Tongue (tissue), 3 donors: ENCODE measurements at places on chromosomes 13 and 19.

GRCh38 chr13:113996081-113996911 lies 22.4 kb upstream of the C13orf46 start:
- DNase-seq, result no peak

- DNase-seq, result no peak
Measured at GRCh38 chr19:5178841-5179240, 161.8 kb downstream of the PTPRS start.

GRCh38 chr13:79740991-79741390 lies 260.0 kb downstream of the NDFIP2 start:
- DNase-seq, result peak; percentile 68

DNA sequence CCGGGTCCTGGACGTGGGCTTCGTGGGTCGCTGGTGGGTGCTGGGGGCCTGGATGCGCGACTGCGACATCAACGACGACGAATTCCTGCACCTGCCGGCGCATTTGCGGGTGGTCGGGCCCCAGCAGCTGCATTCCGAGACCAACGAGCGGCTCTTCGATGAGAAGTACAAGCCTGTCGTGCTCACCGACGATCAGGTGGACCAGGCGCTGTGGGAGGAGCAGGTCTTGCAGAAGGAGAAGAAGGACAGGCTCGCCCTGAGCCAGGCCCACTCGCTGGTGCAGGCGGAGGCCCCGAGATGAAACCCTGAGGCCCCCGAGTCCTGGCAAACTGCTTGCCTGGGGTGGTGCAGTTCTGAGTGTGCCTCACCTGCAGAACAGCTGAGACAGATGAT lies 787 bp downstream of the TIMM29 start:
- DNase-seq, result no peak

- peak; percentile 72 for DNase-seq
Measured at GRCh38 chr19:3398114-3398899, 31.9 kb downstream of the NFIC start.

DNA sequence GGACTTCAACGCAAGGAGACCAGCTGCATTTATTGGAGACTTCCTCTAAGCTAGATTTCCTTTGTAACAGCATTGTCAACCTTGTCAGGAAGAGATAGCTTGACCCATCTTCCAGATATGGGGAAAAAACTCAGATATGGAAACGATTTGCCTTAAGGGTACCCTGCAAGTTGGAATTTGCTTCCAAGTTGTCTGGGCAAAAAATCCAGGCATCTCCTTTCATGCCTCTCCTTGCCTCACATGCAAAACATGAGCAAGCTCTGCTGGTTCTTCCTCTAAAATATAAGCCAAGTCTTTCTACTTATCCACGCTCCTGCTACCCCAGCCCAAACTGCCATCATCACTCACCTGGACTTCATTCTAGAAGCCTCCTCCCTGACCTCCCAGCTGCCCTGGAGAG lies 6.4 kb upstream of the DNMT1 start:
- DNase-seq, result no peak

GRCh38 chr19:7250057-7250596 lies 44.1 kb downstream of the INSR start:
- no peak for DNase-seq

DNA sequence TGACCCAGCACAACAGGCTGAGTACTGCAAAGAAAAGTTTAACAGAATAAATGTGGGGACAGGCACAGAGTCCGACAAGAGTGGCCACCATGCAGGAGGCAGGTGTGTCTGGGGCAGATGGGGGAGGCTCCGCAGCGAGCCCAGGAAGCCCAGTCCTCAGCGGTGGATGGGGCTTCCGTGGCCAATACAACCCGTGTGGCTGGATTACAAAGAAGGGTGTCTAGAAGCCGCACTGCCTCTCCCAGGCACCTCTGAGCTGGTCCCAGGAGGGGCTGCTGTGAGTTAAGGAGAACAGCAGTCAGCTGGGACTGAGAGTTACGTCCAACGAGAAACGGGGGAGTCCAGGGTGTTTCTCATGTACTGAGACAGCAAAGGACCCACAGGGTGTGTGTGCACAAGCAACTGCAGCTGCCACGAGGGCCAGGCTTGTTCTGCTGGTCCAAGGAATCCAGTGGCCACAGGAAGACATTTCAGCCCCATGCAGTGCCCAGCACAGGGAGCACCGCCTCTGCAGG lies 70.2 kb downstream of the SPACA7 start:
- no peak for DNase-seq

DNA sequence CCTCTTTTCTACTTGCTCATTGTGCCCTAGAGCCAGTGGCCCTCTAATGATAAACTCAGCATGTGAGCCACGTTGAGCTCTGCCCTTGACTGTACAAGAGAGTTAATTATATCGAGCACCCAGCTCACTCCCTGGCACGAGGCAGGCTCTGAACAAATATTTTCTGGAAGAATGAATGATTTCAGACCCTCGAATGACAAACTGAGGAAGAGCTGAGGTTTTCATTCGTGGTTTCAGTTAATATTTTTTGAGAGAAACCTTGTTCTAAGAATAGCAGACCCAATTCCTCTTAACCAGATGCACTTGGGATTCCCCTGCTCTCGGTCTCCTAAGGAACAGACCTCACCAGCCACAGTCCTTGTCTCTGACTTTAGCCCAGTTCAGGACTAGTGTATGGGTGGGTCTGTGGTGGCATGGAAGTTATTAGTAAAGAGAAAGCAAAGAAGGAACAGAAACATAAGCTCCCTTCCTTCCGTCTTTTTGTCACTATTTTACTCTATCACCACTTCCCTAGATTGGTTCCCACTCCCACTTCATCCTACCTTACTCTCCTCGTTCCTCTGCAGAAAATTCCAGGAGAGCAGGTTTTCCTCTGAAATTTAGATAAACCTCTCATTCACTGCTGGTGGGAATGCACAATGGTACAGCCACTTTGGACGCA lies 22.1 kb upstream of the WDFY2 start:
- DNase-seq, result no peak

GRCh38 chr19:14375582-14376291 lies 5.5 kb upstream of the ADGRE5 start:
- DNase-seq, result peak; percentile 87

GRCh38 chr13:40922437-40923040 lies 96.6 kb downstream of the ELF1 start:
- peak; percentile 18 for DNase-seq

GRCh38 chr13:65966991-65967451 lies 1263.1 kb downstream of the PCDH9 start:
- DNase-seq, result peak; percentile 4

- DNase-seq, result no peak
Measured at GRCh38 chr13:47027780-47028437, 131.1 kb upstream of the HTR2A start.

- no peak for DNase-seq
Measured at GRCh38 chr19:43662487-43662886, 7.5 kb downstream of the PLAUR start.

- DNase-seq, result no peak
Measured at GRCh38 chr19:29497241-29497640, 28.6 kb upstream of the VSTM2B start.

DNA sequence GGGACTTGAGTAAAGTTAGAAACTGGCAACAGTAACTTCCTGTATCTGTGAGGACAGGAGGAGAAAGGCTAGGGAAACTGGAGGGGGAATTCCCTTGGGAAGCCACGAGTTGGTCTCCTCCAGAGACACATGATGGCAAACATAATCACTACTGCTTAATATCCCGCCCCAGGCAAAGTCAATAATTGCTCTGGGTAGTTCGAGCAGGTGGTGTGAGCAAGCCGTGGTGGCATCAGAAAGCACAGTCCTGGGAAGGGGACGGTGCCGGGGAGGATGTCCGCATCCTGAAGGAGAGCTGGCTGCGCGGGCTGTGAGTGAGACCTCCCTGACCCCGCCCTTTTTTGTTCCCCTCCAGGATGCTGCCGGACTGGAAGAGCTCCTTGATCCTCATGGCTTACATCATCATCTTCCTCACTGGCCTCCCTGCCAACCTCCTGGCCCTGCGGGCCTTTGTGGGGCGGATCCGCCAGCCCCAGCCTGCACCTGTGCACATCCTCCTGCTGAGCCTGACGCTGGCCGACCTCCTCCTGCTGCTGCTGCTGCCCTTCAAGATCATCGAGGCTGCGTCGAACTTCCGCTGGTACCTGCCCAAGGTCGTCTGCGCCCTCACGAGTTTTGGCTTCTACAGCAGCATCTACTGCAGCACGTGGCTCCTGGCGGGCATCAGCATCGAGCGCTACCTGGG lies 1.4 kb downstream of the FFAR2 start:
- no peak for DNase-seq

GRCh38 chr13:66520511-66521355 lies 709.4 kb downstream of the PCDH9 start:
- DNase-seq, result no peak

- no peak for DNase-seq
Measured at GRCh38 chr19:41876847-41877832, at the start of gene CD79A. Gene CD79A (plus strand): TSS chr19:41877279. CDS start chr19:41877305, 26 bp downstream.

GRCh38 chr19:38043649-38044144 lies 136.7 kb downstream of the SIPA1L3 start:
- DNase-seq, result no peak

GRCh38 chr19:10761443-10762250 lies 43.8 kb downstream of the DNM2 start:
- DNase-seq, result no peak

DNA sequence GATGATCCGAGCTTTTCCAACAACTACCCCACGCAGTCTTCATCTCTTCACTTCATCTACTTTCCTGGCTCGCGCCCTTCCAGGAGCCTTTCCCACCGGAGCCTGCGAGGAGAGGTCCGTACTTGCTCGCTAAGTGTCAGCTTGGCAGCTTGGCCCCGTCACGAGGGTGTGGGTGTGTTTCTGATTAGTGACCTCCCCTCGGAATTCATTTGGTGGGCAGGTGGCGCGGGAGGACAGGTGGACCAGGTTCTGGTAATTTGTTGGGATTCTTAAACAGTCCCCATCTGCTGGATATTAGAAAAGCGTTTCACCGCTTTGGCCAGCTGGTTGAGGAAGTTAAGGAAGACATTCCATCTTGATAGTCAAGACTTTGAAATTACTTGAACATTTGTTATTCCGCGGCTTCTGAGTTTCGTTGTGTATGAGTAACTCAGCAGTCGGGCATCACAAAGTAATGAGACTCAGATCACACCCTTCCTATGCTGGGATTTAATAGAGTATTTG lies 515 bp downstream of the UFM1 start:
- DNase-seq, result peak; percentile 82

- no peak for DNase-seq
Measured at GRCh38 chr13:98406971-98407370, 169.9 kb downstream of the STK24 start.

- DNase-seq, result peak; percentile 82
Measured at GRCh38 chr19:4636151-4636717, 3.1 kb upstream of the TNFAIP8L1 start.

- DNase-seq, result no peak
Measured at GRCh38 chr13:52385870-52386269, 20.1 kb downstream of the THSD1 start.

DNA sequence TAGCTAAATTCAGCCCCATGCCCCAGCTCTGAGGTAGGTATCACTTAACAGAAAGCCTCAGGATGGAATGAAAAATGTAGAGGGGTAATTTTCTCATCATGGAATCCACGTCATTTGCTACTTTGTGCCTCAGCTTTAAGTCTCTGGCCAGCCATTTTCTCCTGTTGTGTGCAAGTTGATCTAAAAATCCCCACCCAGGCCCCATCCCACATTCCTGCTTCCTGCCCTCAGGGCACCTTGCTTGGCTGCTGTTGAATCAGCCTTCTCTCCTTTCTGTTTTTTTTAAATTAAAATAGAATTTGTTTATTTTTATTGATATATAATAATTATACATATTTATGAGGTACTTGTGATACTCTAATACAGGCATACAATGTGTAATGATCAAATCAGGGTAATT lies 179.9 kb upstream of the TSHZ3 start:
- no peak for DNase-seq

GRCh38 chr19:12969292-12969988 lies at the start of gene DAND5:
Gene DAND5 (plus strand): TSS chr19:12969576. CDS start chr19:12969661, 85 bp downstream.
- no peak for DNase-seq

GRCh38 chr19:1540365-1540925 lies 16.6 kb downstream of the PLK5 start:
- DNase-seq, result peak; percentile 72

DNA sequence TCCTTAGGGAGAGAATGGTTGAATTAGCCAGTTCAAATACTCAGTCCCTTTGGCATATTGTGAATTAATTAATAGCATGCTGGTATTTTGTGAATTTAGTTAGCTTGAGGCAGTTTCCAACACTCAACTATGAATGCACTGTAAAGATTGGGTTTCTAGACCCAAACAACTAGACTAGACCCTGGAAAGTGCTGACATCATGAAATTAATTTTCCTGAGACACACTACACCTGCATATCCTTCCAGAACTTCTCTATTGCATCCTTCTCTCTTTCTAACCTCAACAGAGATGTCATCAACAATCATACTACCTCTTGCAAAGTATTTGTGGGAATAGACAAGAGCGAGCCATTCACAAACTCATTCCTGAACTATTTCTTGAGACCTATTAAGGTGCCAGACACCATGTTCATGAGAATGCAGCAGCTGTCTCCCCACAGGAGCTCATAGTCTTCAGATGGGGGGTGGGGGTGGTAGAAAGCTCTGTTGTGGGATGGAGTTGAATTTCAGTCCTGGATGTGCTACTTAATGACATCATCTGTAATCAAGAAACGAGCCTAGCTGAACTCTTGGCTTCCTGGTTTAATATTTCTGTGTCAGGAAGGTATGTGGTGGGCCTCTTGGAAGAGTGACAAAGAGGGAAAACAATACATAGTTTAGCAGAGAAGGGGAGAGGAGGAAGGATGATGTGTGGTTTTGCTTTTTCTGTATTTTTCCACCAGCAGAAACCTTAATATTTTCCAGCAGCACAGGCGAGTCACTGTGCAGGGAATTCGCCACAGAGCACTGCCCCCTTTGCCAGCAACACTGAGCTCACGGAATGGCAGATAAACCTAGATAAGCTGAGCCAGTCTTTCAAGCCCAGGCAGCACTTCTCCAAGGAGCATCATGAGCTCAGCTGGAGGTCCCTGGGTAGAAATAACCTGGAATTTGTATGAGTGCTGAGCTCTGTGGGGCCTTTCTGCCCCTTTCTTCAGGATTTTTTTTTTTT lies 53.1 kb upstream of the CYSLTR2 start:
- DNase-seq, result peak; percentile 70

- DNase-seq, result no peak
Measured at GRCh38 chr13:112708560-112709240, 18.9 kb downstream of the ATP11A start.

DNA sequence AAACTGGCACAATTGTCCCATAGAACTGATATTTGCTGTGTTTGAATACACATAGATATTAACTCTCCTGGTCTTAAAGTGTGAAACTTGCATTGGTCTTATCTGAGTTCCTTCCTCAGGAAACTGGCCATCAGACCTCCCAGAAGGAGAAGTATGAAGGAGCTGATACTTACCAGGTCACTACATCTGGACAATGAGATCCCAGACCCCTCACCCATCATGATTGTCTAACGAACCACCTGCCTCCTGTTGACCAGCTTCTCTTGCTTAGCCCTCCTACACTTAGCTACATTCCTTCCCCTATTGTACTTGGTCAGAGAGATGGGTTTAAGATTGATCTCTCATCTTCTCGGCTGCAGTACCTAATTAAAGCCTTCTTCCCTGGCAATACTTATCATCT lies 413.3 kb downstream of the KCTD12 start:
- no peak for DNase-seq

- no peak for DNase-seq
Measured at GRCh38 chr19:33476151-33476707, 45.4 kb downstream of the PEPD start.
